Sigmoid colon (tissue), 7 donors: ENCODE measurements at places on chromosomes 3 and 15. TPM values are rescaled to one million over a fixed set of nuclear protein-coding genes. Genes with fewer than 3 reads are reported as not detected.

GRCh38 chr3:119834754-119835370, 53.0 kb downstream of the NR1I2 start:
- H3K27me3 ChIP-seq, result no peaks in the 10 kb centered on the region
- H3K4me3 ChIP-seq, result no peak overlapping the region
- no peaks in the 10 kb centered on the region for H3K4me1 ChIP-seq
- no peak overlapping the region for H3K27ac ChIP-seq
- DNase-seq, result no peak
- H3K36me3 ChIP-seq, result no peaks in the 10 kb centered on the region

GRCh38 chr3:127532561-127533203, 57.9 kb downstream of the TPRA1 start:
- H3K4me1 ChIP-seq, result no peaks in the 10 kb centered on the region
- H3K4me3 ChIP-seq, result no peak overlapping the region
- peaks cover 10% of the 10 kb centered on the region for H3K27me3 ChIP-seq
- DNase-seq, result no peak
- H3K36me3 ChIP-seq, result no peaks in the 10 kb centered on the region

The ZNF660 gene
- 3.2 TPM for total RNA-seq

The SMAD6 gene
- total RNA-seq, result 4.8 TPM

The ALPK3 gene
- 41.0 TPM for total RNA-seq
